ENCODE measurements at places on chromosomes 5 and 9. TPM values are rescaled to one million over a fixed set of nuclear protein-coding genes. Genes with fewer than 3 reads are reported as not detected.

HTR4 gene
- not detected for total RNA-seq

MAMDC2 gene
- 0.30 TPM for total RNA-seq

CARD9 gene
- 1.8 TPM for total RNA-seq

S100Z gene
- not detected for total RNA-seq

CDC20B gene
- total RNA-seq, result not detected

FAXDC2 gene
- total RNA-seq, result 4.2 TPM

PLPPR1 gene
- not detected for total RNA-seq

DCTN4 gene
- total RNA-seq, result 89.3 TPM

PLPP7 gene
- 6.1 TPM for total RNA-seq

PDZD2 gene
- under 0.01 TPM for total RNA-seq

PCDHGA8 gene
- 2.8 TPM for total RNA-seq

LHX3 gene
- total RNA-seq, result not detected

GRIN1 gene
- not detected for total RNA-seq

GADD45G gene
- 1.8 TPM for total RNA-seq

WNT8A gene
- not detected for total RNA-seq

PTGER4 gene
- total RNA-seq, result 2.7 TPM

GLDC gene
- under 0.01 TPM for total RNA-seq

PHF24 gene
- total RNA-seq, result 0.30 TPM

PCDHGC4 gene
- total RNA-seq, result 3.5 TPM

LIFR gene
- total RNA-seq, result 79.9 TPM

PRELID1 gene
- total RNA-seq, result 79.9 TPM

IFNA13 gene
- not detected for total RNA-seq

ROR2 gene
- total RNA-seq, result 20.5 TPM

TAS2R1 gene
- total RNA-seq, result not detected

MOB3B gene
- 0.30 TPM for total RNA-seq

BTNL3 gene
- not detected for total RNA-seq

NINJ1 gene
- total RNA-seq, result 36.3 TPM

NLN gene
- total RNA-seq, result 62.8 TPM

UNC13B gene
- total RNA-seq, result 43.7 TPM

TMEM215 gene
- not detected for total RNA-seq

PCDHGA6 gene
- 4.2 TPM for total RNA-seq

COL15A1 gene
- total RNA-seq, result 49.9 TPM

CCDC180 gene
- total RNA-seq, result 1.4 TPM

ACOT12 gene
- total RNA-seq, result not detected

Measured in smooth muscle cell of the umbilical artery (primary cell).